Cerebellum (tissue), 4 donors: ENCODE measurements at places on chromosomes 2 and 18.

GRCh38 chr2:119838179-119838578 lies 78.5 kb downstream of the PTPN4 start:
- DNase-seq = peak; percentile 57

DNA sequence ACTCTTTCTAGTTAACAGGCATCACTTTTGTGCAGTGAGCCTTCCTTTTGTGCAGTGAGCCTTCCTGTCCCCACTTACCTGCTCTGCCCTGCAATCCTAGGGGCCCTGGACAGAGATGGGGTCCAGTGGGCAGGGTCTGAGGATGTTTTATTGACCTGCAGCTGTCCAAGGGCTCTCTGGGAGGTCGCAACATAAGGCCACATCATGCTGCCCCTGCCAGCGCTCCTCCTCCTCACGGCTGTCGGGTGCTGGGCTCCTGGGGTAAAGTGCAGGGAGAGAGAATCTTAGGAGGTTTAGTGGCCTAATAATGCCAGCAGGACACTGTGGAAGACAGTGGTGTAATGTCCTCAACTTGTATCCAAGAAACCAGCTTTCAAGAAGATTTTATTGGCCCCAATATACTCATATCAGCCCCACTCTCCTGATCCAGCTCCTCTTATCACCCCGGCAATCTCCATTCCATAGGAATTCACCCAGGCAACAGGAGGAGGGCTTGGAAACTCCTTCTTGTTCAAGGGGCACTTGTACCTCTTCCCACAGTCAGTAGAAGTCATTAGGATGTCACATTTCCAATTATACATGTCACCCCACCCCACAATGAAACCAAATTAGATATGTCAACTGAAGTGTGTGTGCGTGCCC lies 41.9 kb upstream of the ASB18 start:
- DNase-seq = no peak

DNA sequence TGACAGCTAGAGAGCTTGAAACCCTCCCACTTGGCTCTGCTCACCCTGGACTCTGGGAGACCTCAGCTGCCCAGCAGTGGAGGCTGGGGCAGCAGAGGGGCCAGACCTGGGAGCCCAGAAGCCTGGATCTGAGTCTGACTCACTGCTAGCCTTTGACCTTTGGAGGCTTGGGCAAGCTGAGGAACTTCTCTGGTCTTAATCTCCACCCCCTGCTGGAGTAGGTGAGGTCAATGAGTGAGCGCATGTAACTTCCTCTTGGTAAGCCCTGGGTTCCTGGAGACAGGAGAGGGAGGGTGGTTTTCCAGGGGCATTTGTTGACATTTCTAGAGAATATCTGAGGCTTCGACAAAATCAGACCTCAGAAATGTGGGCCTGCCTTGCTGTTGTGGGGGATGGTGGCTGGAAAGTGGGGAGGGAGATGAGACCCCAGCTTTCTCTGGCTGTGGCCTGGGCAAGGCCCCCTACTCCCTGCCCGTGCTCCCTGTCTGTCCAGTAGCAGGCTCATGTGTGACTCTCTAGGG lies 73.0 kb upstream of the YWHAQ start:
- DNase-seq = no peak

DNA sequence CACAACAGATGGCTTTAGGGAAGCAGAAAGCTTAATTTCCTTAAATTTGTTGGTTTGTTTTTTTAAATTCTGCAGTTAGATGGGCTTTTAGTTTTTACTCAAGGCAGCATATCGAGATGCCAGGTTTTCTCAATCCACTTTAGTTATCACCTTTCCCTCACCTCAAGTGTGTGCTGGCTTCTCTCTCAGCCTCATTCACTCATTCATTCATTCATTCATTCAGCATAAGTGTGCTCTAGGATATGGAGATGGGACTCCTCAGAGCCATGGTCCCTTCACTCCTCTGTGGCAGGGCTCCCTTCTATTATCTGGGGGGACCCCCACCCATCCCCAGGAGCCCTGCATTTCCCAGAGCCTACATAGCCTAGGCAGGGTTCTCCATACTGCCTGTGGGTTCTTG lies 19.0 kb downstream of the VIL1 start:
- DNase-seq = no peak

GRCh38 chr2:169071455-169071854 lies 2.1 kb downstream of the DHRS9 start:
- no peak for DNase-seq

DNA sequence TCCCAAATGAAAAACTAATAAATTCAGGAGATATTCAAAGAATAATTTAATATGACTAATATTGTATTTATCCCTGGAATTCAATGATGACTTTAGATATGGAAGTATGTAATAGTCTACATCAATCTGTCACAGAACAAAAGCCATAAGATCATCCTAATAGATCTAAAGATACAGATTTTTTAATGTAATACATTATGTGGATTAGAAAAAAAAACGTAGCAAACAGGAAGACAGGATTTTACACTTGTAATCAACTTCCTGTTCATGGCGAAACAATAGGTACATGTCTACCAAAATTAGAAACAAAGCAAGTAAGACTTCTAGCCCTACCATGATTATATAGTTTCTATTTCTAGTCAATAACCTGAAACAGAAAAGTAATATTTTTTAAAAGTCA lies 192.2 kb downstream of the TTC32 start:
- DNase-seq = no peak

DNA sequence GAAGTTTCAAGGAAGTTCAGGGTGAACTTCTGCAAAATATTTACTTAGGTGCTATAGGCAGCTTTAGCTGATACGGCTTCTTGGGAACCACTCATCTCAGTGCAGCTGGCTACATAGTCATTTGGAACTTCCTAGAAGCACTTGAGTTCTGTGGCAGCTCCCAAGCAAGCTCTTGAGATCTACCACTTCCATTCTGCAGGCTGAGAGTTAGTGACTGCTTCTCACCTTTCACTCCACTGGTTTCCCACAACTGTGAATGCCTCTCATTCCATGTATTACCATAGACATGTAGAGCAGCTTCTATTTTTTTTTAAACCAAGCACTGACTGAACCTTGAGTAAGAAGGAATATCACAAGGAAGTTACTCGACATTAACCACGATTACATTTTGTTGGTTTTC lies 994.1 kb upstream of the ACVR2A start:
- no peak for DNase-seq

- no peak for DNase-seq
Measured at GRCh38 chr2:223050188-223050587, 1.8 kb upstream of the KCNE4 start.

- DNase-seq = no peak
Measured at GRCh38 chr2:184498936-184499335, 99.4 kb upstream of the ZNF804A start.

GRCh38 chr2:100902817-100903405 lies 83.0 kb downstream of the NPAS2 start:
- no peak for DNase-seq

GRCh38 chr18:55265984-55266383 lies 306.7 kb upstream of the CCDC68 start:
- no peak for DNase-seq
